ENCODE measurements at places on chromosomes 1 and 21. TPM values are rescaled to one million over a fixed set of nuclear protein-coding genes. Genes with fewer than 3 reads are reported as not detected.

GRCh38 chr1:208497866-208498541 lies 253.8 kb upstream of the PLXNA2 start:
- no peak for DNase-seq

The ARTN gene
- 0.50 TPM for total RNA-seq

DNA sequence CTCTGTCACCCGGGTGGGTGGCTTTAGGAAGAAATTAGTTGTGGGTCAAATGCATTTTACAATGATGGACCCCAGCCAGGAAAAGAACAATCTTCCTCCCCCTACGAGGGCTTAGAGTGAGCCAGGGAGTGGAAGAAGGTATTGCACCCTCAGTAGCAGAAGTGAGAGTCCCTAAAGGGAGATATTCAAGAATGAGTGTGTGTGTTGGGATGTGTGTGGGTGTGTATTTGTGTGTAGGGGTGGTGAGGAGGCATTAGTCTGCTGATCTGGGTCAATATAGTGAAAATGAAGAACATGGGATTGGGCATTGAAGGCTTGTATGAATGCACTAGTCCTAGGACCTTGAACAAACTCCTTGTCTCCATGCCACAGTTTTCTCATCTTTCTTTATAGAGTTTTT lies 85.2 kb upstream of the RUNX1 start:
- no peak for DNase-seq

The NTRK1 gene
- 1.3 TPM for total RNA-seq

DNA sequence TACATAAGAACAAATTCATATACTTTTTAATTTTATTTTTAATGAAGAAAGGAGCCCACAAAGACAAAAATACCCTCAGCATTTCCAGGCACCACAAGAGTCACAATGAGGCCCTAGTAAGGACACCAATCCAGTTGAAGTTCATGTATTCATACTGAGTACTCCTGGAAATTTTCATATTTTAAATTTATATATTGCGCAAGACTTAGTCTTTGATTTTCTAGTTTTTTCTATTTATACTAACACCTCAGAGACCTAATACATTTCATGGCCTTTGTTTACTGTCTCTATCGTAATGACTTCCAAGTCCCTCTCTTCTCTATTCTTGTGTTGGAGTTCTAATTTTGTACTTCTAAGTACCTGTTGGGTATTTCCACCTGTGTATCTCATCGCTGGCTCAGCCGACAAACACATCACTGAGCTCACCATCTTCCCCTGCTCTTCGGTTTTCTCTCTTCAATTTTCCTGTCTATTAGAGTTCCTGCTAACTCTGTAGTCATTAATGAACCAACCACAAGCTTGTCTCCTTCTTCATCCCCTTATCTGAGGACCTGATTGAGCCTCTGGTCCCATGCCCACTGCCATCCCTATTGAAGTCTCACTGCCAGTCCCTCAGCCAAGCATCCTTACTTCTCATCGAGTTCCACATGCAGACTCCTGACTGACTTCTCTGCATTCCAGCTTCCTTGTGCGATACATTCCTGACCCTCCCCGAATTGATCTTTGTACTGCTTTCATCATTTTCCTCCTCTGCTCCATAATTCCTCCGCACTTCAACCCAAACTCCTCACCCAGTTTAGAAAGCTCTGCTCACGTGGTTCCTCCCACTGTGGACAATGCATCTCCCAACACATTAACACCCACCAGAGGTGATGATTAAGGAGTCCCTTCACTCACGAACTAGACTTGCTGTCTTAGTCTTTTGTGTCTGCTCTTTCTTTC lies 17.3 kb upstream of the IRF2BP2 start:
- no peak for DNase-seq

GRCh38 chr21:36485476-36485875 lies 5.6 kb upstream of the CLDN14 start:
- no peak for DNase-seq

DNA sequence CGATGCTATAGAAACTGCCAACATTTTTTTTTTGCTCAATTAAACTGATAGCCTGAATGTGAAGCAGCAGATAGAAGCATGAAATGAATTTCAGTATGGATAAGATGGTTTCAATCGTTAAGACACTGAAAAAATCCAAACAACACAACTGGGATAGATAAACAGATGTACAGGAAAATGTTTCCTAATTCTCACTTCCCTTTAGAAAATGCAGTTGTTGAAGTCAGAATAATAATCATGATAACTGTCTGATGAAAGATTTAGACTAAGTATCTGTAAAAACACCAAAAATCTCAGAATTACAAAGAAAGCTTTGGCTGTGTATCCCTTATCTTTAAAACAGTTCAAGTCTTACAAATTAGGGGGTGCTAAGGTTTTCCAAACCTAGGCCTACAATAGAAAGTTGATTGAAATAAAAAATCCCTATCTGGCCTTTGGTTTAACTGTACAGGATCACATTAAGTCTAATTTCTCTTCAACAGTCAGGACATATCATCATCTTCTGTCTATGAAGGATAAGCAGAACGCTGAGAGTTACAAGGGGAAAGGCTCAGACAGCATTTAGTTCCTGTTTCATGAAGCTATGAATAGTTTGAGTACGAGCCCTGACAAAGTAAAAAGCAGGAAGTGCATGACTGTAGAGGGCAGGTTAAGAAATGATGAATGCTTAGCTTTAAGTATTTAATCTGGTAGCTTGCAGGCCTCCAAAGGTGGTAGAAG lies 203.2 kb downstream of the APP start:
- no peak for DNase-seq

DNA sequence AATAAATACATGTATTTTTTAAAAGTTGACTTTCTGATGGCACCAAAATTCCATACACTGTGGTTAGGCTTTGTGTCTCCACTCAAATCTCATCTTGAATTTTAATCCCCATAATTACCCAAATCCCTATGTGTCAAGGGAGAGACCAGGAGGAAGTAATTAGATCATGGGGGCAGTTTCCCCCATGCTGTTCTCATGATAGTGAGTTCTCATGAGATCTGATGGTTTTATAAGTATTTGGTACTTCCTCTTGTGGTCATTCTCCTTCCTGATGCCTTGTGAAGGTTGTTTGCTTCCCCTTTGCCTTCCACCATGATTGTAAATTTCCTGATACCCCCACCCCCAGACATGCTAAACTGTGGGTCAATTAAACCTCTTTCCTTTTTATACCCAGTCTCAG lies 1218.4 kb upstream of the PRMT6 start:
- DNase-seq = no peak

DNA sequence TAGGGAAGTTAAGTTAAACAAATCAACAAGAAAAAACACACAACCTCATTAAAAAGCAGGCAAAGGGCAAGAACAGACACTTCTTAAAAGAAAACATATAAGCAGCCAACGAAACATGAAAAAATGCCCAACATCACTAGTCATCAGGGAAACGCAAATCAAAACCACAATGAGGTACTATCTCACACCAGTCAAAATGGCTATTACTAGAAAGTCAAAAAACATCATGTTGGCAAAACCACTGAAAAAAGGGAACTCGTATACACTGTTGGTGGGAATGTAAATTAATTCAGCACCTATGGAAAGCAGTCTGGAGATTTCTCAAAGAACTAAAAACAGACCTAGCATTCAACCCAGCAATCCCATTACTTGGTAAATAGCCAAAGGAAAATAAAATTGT lies 51.1 kb downstream of the HSF2BP start:
- no peak for DNase-seq

- DNase-seq = no peak
Observed at GRCh38 chr21:42160111-42160721, 58.7 kb upstream of the ABCG1 start.

The AGT gene
- total RNA-seq = 156 TPM

GRCh38 chr1:27542463-27543273 lies 52.7 kb upstream of the WASF2 start:
- peak; percentile 73 for DNase-seq
